ENCODE measurements at places on chromosomes 1 and 21. TPM values are rescaled to one million over a fixed set of nuclear protein-coding genes. Genes with fewer than 3 reads are reported as not detected.

- no peak for DNase-seq
Observed at GRCh38 chr1:246837418-246838117, 94.2 kb downstream of the AHCTF1 start.

DNA sequence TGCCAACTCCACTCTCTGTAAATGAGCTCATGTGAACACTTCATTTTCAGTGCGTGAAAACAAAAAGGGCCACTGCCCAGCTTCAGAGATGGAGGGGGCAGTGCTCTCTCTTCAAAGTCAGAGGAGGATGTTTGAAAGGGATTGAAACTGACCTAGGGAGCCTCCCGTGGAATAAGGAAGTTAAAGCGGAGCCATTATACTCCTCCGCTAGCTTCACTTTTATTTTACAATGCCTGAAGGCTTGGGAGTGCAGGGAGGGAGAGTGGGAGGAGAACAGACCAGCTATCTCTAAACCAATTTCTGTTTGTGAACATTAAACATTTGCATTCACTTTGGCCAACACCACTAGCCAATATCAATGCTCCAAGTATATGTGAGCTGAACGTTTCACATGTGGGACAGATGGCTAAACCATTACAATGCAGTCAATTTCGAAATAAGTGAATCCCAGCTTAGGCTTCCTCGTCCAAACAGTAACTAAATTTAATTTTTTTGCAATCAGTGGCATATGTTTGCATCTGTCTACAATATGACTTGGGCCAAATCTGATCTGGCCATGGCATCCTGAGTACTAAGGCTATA, 126.9 kb downstream of the ESRRG start:
- DNase-seq, result peak; percentile 3

DNA sequence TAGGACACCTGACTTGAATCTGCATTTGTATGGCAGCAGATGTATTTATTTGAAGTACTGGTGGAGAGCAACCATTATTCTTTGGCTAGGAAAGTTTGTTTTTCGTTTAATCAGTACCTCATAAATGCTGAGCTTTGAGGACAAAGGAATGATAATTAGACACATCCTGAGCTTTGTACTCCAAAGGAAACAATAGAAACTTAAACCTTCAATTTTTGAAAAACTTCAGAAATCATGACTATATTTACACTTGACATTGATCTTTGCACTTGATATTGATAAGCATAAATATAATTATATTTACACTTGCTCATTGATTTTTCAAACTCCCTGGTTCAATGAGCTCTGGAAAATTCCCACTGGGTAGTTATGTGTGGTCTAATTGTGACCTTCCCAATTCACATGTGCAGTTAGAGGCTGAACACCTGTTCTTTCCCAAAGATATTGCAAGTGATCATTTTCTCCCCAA, 10.7 kb downstream of the PATJ start:
- DNase-seq, result no peak

DNA sequence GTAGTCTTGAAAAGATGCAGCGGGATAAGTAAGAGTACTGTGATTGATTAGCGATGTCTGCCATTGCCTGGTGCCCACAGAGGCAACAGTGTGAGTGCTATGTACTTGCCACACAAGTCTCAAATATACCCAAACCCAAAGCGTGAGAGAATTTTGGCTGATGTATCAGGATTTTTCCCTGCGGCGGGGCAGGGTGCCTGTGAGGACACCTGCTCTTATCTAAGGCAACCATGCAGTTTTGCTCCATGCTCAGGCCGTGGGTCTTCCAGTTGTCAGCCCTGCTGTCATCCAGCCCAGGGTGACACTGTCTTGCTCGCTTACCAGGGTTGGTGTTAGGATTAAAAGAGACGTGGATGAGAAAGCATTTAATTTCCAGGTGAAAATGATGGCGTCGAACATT, 202.7 kb downstream of the PTPRU start:
- no peak for DNase-seq

DNA sequence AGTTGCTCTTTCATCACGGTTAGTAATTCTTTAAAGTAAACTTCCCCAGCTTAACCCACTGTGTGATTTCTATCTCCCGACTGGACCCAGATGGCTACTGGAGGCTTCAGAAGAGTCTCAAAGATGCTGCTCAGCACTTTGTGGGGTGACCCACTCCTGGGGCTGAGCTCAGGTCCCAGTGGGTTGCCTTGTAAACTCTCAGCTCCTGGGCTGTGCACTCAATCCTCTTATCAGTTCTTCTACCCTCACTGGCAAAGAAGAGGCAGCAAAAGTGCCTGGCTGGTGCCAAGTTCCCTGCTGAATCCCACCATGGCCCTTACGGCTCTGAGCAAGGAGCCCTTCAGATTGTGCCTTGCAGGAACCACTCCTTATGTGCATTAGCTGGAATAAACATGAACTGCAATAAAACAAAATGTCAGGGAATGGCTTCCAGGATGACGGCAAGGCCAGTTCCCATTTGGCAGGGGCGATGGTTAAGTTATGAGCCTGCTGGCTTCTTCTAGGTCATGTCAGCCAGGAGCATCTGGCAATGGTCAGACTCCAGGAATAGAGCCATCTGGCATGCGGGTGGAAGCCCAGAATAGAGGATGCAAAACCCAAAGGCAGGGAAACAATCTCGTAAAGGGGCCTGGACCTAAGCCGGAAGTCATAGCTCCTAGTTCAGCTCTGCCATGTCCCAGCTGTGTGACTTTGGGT, 6.8 kb downstream of the MYOC start:
- no peak for DNase-seq

DNA sequence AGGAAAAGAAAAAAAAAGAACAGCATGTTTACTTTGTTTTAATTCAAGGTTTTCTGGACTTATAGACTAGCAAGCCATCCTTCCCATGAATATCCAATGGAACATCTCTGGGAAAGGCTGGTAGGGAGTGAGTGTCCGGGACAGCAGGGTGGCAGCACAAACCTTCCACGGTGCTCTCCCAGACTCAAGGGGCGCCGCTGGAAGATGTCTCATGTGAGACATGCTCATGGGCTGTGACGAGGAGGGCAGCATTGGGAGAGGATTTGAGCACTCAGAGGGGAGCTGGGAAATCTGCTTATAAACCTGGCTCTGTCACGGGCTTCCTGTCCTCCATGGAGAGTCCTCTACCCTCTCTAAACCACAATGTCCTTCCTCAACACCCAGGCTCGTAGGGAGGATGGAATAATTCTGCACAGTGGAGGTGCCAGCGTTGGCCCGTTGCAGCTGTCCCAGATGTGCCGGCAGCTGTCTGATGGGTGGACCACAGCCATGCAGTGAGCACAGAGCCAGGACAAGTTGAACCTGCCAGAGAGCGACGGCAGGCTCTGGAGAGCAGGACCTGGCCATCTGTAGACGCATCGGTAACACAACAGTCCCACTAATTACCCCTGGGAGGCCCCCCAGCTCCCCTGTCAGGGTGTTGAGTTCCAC, 100.1 kb upstream of the IGSF21 start:
- DNase-seq, result no peak

The UBXN10 gene
- 5.9 TPM for polyA plus RNA-seq

The FLG2 gene
- 0.15 TPM for polyA plus RNA-seq

The SLC35F3 gene
- polyA plus RNA-seq, result 0.42 TPM

The PCBP3 gene
- 2.4 TPM for polyA plus RNA-seq

The B3GALT2 gene
- polyA plus RNA-seq, result 14.0 TPM
